Activated naive CD4-positive, alpha-beta T cell treated with anti-CD3 and anti-CD28 coated beads, Interleukin-2, amount 10 ng/mL, durations not matched to agents 7 days and 5 days (primary cell): ENCODE measurements at places on chromosomes 3 and 15.

GRCh38 chr15:57198654-57199291 is 177.5 kb upstream of the CGNL1 start:
- no peak for DNase-seq

DNA sequence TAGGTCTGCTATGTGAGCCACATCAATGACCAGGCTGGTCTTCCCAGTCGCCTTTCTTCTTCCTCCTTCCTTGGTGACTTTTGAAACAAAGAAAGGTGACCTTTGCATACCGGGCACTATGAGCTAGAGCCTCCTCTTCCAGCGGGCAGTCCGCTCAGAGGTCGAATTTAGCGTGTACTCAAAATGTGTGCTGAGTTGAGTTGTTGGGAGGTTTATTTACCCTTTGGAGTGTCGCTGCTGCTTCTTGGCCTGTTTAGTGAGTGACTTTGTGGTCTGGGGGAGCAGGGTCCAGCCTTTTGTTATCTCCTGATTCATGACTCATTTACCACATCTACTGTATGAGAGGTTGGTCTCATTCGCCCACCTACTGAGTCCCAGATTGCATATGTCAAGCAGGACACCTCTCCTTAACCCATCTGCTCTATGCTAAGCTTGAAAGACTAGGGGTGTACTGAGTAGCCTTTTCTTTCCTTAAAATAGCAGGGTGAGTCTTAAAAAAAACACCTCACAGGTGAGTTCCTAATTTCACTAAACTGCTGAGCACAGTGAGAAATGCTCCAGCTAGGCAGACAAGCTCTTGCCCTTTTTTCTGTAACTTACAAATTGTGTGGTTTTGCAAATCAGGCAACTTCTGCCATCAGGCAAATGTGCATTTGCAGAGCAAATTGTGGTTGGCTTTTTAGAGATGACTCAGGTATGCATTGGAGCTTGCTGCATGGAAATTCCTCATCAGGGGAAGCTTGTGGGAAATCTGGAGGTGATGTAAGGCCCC is 3.2 kb upstream of the SIAH2 start:
- no peak for DNase-seq

- no peak for DNase-seq
Measured at GRCh38 chr3:121505256-121505655, 40.5 kb downstream of the POLQ start.

DNA sequence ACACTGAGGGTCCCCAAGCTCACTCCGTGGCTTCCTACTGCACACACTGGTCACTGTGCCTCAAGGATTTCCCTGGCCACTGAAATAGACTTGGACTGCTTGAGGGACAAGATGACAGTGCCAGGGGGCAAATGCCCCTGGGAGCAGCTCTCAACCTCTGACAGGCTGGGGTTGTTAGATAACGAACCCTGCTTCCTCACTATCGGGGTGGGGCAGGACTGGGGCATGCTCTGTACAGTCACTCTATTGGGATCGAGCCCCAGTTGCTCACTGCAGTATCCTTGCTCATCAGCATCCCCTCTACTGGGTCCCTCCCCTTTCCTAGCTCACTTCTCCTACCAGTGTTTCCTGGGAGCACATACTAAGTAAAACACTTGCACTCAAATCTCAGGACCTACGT is 610.8 kb downstream of the NTRK3 start:
- no peak for DNase-seq

GRCh38 chr3:73213896-73214295 is 152.4 kb downstream of the EBLN2 start:
- no peak for DNase-seq

- DNase-seq: no peak
Measured at GRCh38 chr3:143633816-143634215, 214.5 kb downstream of the SLC9A9 start.

- DNase-seq: no peak
Measured at GRCh38 chr15:101310161-101310480, 15.1 kb upstream of the SNRPA1 start.

GRCh38 chr3:45199837-45200648 is 26.0 kb downstream of the TMEM158 start:
- DNase-seq: no peak

DNA sequence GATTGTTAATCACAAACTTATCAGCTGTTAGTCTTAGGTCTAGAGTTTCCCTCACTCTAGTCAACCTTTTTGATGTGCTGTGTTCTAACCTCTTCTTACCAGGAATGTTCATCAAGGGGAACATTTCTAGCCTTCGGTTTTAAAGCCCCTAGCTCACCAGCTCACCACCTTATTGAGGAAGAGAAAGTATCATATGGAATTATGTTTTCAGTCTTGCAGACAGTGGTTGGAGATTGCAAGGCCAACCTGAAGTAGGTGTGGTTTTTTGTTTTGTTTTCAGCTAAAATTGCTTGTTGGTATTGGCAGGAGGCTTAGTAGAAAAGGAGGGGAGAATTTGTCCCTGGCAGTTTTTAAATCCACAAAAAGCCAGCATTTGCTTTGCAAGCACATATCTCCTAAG is 48.4 kb upstream of the CCDC80 start:
- DNase-seq: no peak
